ENCODE measurements at places on chromosomes 4 and X. TPM values are rescaled to one million over a fixed set of nuclear protein-coding genes. Genes with fewer than 3 reads are reported as not detected.

Gene FDCSP
- not detected for total RNA-seq

Gene WWC2
- total RNA-seq, result 45.1 TPM

Gene HAND2
- 70.2 TPM for total RNA-seq

Gene SPANXD
- not detected for total RNA-seq

Gene CYSLTR1
- total RNA-seq, result 0.29 TPM

Gene SPACA5
- total RNA-seq, result not detected

Gene TLR1
- total RNA-seq, result 0.44 TPM

Gene MANBA
- 231 TPM for total RNA-seq

Gene TBC1D9
- 18.0 TPM for total RNA-seq

Gene CA5B
- total RNA-seq, result 8.3 TPM

Gene GALNTL6
- total RNA-seq, result not detected

Gene KIAA1210
- not detected for total RNA-seq

Gene ITM2A
- total RNA-seq, result not detected

Gene UBE2A
- 37.9 TPM for total RNA-seq

Gene KDR
- 5.7 TPM for total RNA-seq

Gene SFRP2
- total RNA-seq, result not detected

Gene ARL9
- 0.22 TPM for total RNA-seq

Gene GAGE2A
- not detected for total RNA-seq

Gene SH3BGRL
- total RNA-seq, result 50.5 TPM

Gene PLP1
- not detected for total RNA-seq

Gene GAGE13
- not detected for total RNA-seq

Gene BMPR1B
- total RNA-seq, result under 0.01 TPM

Gene TEX13B
- not detected for total RNA-seq

Gene BGN
- total RNA-seq, result 23.3 TPM

Gene COPS4
- total RNA-seq, result 61.3 TPM

Gene EFHC2
- total RNA-seq, result 0.66 TPM

Gene STAP1
- total RNA-seq, result not detected

Gene LDB2
- total RNA-seq, result 21.5 TPM

Gene CYP2U1
- total RNA-seq, result 4.6 TPM

Gene STPG2
- total RNA-seq, result under 0.01 TPM

Gene NUDT10
- 0.14 TPM for total RNA-seq

Gene TMPRSS11F
- total RNA-seq, result not detected

Gene RIBC1
- 0.14 TPM for total RNA-seq

Gene TMEM129
- 36.8 TPM for total RNA-seq

Gene ZFP42
- under 0.01 TPM for total RNA-seq

Gene NDST3
- 0.29 TPM for total RNA-seq

Gene CSAG1
- not detected for total RNA-seq

Gene GPR50
- total RNA-seq, result not detected

Gene CT55
- not detected for total RNA-seq

Gene TMEM31
- total RNA-seq, result not detected

Gene FAM184B
- total RNA-seq, result not detected

Gene GABRB1
- not detected for total RNA-seq

Gene ZNF157
- under 0.01 TPM for total RNA-seq

Gene CXorf65
- not detected for total RNA-seq

Gene TKTL1
- not detected for total RNA-seq

Measured in placental pericyte (primary cell).